Hematopoietic multipotent progenitor cell treated with erythropoietin and hydrocortisone succinate and interleukin-3 and kit ligand, for 15 days (in vitro differentiated cells): ENCODE measurements at places on chromosomes 7 and 10.

GRCh38 chr7:134155206-134155605 lies 28.1 kb downstream of the LRGUK start:
- DNase-seq = no peak

DNA sequence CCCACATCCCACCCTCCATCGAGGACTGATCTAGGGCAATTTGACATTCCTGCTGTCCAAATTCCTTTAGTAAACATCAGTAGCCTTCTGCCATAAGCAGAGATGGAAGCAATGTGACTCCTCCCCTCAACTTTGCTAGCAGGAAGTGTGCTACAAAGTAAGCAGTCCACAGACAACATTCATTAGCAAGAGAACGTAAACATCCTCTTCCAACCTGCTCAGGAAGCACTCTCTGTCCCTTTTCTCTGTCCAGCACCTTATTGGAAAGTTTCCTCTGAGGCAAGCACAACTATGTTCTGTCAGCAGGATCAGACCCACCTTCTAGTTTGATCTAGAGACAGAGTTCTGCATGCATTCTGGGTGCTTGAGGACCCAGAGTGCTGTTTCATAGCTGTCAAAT lies 48.1 kb upstream of the LRGUK start:
- no peak for DNase-seq

DNA sequence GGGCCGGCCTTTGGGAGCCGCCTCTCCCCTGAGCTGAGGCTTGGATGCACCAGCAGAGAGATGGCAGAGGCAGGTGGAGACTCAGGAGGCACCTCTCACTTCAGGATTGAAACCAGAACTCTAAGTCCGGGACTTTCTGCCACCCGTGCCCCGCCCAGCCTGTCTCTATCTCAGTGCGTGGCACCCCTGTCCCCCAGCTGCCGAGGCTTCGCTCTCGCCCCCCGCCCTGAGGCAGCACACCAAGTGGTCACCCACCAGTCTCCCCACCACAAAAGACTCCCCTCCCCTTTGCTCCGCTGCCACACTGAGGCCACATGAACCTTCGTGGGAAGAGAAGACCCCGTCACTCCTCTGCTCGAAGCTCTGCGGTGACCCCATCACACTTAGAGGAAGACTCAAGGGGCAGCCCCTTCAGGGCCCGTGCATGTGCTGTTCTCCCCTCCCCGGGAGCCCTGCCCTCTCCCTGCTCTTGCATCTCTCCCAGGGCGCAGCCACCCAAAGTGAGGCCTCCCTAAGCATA lies 166.7 kb downstream of the PRKAG2 start:
- no peak for DNase-seq

DNA sequence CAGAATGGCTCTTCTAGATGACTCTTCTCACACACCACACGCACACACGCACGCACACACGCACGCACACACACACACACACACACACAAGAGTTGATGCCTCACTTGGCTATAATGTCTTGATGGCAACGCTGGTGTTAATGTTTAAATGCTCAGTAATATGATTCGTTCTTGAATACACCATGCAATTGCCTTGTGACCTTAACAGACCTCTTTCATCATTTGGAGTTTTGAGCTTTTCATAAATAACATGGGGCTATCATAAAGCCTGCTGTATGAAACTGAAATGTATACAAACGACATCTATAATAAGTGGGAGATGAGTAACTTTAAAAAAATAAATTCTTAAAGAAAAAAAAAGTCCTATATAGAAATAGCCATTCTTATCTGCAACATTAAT lies 8.2 kb downstream of the JCAD start:
- no peak for DNase-seq

GRCh38 chr10:104296687-104297436 lies 27.9 kb downstream of the GSTO2 start:
- DNase-seq = no peak

GRCh38 chr7:20038676-20039075 lies 178.5 kb downstream of the MACC1 start:
- no peak for DNase-seq

GRCh38 chr10:93475871-93476270 lies 6.3 kb downstream of the MYOF start:
- no peak for DNase-seq

DNA sequence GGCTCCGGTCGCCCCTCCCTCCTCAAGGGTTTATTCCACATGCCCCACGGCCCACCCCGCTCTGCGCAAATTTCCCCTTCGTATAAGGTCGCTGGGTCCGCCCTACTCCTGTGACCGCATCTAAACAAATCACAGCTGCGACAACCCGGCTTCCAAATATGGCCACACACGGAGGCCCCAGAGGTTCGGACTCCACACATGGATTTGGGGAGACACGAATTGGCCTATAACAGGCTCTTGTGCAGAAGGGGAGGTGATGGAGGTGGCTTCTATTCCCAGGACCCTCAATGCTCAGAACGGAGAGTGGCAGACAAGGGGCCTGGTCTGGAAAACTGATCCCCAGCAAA lies 90.1 kb downstream of the FOXL3 start:
- DNase-seq = no peak

- DNase-seq = no peak
These were observed 45.2 kb downstream of the EZH2 start for GRCh38 chr7:148838905-148839304.

DNA sequence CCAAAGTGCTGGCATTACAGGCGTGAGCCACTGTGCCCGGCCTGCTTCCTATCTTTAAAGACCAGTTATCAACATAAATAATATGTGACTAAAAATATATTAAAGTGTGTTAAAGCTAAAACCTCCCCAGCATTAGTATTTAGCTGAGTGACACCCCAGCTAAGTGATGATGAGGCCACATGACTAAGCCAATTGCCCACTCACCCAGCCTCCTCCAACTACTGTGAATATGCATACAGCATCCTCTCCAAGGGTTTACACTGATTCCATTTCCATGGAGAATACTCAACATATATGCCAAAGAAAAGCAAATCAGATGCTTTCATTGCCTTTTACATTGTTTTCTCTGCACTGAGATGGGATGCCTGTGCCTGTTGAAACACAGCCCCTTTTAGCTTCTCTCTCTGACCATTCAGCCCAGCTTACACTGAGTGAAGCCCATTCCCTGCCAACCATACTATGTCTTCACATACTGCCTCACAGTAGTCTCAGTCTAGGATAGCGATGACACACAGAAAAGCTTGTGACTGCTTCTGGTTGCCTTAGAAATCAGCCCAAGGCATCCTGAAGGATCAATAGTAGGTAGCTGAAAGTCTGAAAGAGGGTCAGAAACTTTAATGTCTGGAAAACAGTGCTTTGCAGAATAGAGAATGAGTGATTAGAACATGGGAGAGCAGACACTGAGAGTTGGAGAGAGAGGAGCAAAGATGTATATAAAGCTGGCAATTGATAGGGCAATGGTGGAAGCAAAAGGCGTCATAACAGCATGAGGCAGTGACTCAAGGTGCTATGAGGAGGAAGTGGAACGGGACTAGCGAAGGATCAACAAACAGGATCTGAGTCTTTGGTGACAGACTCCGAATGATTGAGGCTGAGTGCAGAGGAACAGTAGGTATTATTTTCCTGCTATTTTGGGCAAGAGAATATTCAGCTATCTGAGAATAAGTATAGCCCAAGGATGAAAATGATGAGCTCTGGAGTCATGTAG lies 19.8 kb upstream of the ATE1 start:
- DNase-seq = no peak

DNA sequence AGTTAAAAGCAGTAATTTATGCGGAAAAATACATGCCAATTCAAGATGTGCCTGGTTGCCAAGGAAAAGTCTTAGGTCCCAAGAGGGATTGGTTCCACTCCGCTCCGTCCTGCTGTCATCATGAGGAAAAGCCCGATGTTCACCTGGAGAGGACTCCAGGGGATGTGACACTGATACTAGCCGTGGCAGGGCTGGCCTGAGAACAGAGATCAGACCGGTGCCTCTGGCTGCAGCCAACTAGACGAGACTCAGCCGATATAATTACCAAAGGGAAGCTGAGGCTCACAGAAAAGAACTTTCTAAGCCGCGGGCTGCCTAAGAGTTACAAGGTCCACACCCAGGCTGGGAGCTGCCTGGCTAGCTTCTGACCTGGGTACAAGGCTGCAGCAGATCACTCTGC lies 81.3 kb upstream of the UNC5B start:
- no peak for DNase-seq

DNA sequence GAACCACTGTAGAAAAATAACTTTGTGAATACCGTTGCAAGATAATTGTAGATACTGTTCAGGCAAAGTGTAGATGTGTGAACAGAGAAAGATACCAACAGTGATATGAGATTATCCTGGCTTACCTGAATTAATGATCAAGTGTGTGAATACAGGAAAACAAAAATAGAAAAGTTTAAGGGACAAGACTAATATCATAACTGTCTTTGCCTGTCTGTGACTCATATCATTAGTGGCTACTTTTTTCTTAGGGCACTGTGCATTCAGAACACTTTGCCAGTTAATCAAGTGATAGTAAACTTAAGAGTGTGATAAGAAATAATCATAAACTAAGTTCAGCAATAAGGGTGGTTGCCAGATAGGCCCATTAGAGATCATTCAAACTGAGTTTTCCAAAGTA lies 323.0 kb upstream of the LRGUK start:
- no peak for DNase-seq

DNA sequence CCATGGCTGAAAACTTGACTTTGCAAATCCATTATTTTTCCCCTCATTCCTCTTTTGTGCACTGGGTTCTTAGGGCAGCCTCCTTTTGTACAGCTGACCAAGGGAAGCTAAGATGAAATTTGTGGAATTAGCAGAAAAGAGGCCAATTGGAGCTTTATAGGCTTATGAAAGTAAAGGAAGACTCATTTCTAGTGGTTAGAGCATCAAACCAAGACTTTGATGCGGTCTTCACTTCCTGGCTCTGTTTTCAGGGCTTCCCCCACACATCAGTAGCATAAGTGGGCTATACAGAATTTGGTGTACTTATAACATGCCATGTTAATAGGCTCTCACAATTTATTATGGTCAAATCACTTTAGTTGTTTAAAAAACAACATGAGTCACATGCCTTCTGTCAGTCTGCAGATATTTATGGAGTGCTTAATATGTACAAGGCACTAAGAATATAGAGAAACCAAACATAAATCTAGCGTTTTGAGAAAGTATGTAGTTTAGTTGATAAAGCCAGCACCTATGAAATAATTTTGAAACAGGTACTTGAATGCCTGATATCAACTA lies 5.7 kb downstream of the AUTS2 start:
- no peak for DNase-seq

DNA sequence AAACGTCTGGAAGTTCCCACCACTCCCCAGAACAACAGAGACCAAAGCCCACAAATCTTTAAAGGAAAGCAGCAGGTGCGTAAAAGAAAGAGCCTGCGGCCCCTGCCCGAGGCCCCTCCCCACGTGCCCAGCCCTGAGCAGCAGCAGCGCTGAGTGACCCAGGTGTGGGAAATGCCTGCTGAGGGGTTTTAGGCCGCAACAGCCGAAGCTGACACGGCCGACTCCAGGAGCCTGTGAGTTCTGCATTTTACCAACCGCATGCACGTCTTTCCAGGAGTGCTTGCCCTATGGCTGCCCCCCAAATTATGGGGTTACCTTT lies 1.6 kb upstream of the KNDC1 start:
- DNase-seq = no peak

DNA sequence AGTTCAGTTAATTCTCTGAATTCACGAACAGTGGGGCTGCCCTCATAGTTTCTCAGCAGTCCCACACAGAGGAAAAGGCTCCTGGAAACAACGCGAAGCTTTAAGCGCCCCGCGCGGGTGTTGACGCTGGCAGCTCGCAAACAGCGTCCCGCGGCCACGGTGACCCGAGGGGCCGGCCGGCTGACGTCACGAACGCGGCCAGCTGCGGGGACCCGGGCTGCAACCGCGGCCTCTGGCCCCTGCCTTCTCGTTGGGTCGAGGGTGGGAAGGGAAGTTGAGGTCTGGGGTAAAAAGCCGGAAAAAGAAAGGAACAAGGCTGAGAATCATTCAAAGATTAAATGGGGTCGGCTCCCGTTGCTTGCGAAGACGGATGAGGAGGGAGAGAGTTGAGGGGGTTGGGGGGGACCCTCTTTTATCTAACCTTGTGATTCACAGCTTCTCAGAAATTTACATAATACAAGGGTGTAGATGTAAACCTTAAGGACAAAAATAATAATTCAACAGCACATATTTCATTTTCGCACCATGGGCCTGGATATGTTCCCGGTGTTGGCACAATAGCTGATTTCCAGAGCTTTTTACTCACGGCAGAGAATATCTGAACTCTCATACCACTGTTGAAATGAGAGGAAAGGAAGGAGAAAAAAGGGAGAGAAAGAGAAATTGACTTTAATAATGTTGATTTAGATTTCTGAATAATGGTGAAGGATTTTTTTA lies 7.3 kb upstream of the FEZF1 start:
- DNase-seq = no peak

DNA sequence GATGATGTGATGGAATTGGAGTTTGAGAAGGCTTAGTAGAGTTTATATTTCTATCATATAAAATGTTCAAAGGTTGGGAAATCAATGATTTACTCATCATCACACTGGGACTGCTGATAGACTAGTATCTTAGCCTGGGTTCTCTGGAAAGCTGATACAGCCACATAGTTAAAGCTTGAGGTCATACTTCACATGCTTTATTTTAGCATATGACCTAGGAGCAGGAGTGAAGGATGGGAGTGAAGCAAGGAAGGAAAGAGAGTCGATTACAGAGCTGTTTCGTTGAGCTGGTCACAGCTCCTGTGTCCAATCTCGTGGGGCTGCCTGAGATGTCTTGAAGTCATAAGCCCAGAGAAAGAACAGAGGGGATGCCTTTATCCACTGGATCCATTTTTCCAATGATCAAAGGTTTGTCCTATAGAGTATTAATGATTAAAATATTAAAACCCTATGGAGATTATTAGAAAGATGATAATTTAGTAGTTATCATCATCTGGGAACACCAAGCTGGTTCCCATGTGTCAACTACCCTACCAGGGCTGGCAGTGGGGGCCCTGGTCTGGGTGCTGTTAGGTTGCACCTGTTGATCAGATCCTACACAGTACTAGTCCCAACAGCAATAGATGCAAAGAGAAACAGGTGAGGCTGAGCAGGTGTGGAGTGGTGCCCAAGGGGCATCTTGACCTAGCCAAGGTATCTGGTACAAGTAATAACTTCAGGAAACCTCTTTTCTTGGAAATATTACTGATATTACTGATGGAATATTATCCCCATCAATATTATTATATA lies 77.8 kb downstream of the BAMBI start:
- DNase-seq = no peak

DNA sequence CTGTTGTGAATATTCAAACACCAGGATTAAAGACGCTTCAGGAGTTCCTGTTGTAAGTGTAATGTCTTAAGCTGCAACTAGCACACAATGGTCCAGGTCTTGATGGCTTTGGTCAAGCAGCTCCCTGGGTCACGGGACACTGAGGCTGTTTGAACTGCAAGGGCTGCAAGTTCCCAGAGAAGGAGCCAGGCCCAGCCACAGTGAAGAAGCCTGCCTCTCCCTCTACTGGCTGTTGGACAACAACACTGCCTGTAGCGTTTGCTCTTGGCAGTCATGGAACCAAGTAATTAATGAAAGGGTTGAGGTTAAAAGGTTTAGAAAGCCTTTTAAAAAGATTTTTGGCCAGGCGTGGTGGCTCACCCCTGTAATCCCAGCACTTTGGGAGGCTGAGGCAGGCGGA lies 31.9 kb upstream of the GUSB start:
- DNase-seq = no peak

- no peak for DNase-seq
These were observed 166.1 kb downstream of the PRKAG2 start for GRCh38 chr7:151710646-151711434.
